ENCODE measurements at places on chromosomes 1 and 21.
A peak's percentile ranks its signal among the peaks of the same experiment; 100 is the strongest.

DNA sequence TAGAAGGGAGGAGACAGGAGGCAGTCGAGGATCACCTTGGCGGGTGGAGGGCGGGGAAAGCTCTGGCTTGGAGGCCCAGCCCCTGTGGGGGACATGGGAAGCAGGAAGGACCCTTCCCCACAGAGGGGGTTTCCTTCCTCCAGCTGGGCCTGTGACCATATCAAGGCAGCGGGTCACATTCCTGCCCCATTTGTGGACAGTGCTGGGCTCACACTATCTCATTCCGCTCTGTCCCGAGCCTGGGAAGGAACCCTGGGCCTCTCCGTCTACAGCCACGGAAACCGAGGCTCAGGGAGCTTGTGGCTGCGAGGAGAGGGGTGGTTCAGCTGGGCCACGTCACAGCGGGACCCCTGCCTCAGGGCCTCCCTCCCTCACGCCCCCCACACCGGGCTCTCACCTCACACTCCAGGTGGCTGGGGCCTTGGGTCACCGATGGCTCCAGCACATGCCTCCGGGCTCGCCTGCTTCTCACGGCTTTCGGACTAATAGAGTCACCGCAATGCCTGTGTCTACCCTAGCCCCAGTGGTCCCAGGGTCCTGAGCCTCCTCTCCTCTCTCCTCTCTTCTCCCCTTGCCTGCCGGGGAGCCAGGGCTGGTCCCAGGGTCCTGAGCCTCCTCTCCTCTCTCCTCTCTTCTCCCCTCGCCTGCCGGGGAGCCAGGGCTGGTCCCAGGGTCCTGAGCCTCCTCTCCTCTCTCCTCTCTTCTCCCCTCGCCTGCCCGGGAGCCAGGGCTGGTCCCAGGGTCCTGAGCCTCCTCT lies 56.4 kb downstream of the SLC19A1 start:
- no peak for DNase-seq

DNA sequence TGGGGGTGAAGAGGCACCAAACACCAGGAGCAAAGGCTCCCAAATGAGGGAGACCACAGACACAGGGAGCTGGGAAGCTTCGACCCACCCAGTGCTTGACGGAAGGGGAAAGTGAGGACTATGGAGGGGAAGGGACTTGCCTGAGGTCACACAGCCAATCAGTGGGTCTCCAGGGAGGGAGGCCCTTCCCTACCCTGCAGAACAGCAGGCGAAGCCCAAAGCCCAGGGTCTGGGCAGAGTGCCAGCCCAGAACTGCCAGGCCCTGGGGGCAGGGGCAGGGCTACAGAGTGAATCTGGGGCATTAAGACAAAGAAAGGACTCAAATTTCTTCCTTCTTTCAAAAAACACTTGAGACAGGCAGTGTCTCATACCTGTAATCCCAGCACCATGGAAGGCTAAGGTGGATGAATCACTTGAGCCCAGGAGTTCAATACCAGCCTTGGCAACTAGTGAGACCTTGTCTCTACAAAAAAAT lies 45.5 kb upstream of the ECE1 start:
- DNase-seq = peak; percentile 92

DNA sequence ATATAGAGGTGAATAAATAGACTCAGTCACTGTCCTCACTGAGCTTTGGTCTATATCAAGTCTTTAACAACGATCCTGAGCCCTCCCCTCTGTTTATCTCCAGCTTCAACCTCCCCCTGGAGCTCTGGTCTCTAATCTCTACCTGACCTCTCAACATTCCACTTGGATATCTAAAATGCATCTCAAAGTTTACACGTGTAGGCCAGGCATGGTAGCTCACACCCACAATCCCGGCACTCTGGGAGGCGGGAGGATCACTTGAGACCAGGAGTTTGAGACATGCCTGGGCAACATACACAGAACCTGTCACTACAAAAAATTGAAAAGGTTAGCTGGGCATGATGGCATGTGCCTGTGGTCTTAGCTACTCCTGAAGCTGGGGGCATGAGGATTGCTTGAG lies 53.4 kb downstream of the GADD45A start:
- no peak for DNase-seq

- DNase-seq = no peak
These were observed 308.1 kb downstream of the ADGRL2 start for GRCh38 chr1:82108843-82109242.

DNA sequence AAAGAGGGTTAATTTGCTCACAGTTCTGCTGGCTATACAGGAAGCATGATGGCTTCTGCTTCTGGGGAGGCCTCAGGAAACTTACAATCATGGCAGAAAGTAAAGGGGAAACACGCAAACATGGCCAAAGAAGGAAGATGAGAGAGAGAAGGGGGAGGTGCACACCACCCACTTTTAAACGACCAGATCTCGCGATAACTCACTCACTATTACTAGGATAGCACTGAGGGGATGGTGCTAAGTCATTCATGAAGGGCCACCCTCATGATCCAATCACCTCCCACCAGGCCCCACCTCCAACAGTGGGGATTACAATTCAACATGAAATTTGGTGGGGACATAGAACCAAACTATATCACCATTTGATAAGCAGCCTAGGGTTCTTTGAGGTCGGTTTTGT lies 2.4 kb upstream of the C1orf115 start:
- no peak for DNase-seq

- DNase-seq = no peak
These were observed 5.8 kb downstream of the KCNJ10 start for GRCh38 chr1:160064164-160064563.

DNA sequence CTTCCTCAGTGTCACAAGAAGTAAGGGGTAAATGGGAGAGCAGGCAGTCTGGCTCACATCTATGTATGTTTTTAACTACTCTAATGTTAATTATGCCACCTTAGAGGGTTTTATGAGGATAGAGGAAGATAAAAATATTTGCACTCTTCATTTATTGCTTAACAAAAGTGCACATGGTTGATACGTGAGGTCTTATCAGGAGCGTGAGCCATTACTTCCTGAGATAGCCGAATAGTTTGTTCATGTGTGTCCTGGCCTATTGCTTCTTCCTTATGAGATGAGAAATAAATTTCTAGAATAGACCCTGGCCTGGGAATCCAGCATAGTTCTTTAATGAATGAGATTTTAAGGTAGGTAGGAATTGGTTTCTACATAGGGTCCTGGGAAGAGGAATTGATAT lies 471.1 kb upstream of the B3GALT2 start:
- no peak for DNase-seq

DNA sequence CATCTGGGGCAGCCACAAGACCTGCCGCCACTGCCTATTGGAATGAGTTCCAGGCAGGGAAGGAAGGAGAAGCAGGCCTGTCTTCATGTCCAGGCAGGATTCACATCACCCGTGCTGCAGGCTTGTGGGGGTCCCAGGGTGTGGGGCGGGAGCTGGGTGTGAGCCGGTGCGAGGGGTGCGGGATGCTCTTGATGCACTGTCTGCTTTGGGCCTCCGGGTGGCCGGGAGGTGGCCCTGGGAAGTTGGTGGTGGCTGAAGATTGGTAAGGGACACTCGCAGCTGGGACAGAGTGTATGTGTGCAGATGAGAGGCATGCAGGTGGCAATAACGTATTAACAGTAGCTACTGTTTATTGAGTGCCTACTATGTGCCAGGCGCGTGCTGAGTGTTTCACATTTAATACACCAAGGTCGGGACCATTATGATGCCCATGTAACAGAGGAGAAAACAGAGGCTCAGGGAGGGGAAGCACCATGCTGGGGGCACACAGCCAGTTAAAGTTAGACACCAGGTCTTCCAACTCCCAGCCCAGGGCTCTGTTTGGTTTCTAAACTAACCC lies 3.3 kb downstream of the CROCC start:
- no peak for DNase-seq

DNA sequence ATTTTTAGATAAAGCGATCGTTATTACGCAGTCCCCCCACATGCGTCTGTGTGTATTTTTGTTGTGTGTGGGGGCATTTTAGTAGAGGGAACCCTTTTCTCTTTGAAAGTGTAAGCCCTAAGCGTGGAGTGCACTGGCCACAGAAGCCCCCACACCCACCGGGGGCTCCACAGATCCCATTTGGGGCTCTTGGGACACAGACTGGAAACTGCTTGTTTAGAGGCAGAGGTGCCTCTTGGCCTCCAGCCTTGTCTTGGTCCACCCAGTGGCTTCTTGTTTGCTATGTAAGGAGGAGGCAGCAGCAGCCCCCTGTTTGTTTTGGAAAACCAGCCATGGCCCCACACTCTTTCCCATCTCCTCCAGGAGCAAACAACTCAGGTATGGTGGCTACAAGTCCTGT lies 42.8 kb downstream of the SLC37A1 start:
- no peak for DNase-seq

GRCh38 chr1:41101076-41101475 lies 79.6 kb upstream of the SLFNL1 start:
- no peak for DNase-seq

DNA sequence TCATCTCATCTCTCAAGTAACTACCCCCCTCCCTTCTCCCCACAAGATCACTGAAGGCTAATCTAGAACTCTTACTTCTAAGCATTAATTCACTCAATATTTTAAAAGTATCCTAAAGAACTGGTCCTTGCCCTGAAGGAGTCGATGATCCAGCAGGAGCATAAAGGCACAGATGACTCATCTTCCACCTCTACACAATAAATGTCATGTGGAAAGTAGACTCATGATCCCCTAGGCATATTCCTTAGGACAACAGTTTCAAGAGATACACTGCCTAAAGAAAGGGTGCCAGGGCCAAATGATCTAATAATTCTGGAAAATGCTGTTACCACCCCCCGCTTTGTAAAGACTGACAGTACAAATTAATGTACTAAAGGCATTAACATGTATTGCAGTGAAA lies 85.8 kb upstream of the DIRAS3 start:
- no peak for DNase-seq

- no peak for DNase-seq
These were observed 9.5 kb downstream of the XCL1 start for GRCh38 chr1:168585937-168586336.

- DNase-seq = peak; percentile 34
These were observed 52.7 kb upstream of the ATP5PO start for GRCh38 chr21:33968080-33968994.

DNA sequence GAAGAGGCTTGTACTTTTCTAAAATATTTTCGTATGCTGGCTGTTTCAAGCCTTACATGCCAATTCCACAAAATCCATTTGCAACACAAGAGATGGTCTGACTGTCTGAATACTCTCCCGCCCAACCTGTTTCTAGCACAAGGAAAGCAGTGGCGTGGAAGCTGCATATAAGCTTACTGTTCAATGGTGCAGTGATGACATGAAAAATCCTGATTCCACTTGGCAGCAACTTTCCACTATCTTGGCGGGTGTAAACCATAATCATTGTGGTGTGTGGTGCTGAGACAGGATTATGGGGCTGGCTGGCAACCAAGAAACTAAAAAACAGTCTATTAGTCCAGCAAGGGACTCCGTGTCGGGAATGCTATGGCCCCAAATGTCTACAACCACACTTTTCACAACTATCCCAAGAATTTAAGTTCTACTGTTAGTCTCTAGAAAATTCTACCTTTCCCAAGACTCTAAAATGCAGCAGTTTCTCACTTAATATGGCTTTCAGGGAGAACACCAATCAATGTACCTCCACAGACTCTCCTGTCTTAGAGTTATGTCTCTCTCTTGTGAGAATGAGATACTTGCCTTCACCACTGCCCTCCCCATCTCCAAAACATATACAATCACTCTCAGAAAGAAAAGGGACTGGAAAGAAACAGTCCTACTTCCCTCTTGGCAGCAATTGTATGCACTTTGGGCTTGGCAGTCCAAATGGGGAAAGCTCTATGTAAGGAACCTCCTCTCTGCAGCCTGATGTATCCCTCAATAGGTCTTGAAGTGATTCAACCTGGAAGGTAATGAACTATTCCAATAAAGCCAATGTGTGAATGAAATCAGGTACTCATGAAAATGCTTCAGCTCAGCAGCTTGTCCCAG lies 9.5 kb downstream of the COLGALT2 start:
- DNase-seq = no peak

GRCh38 chr1:39762550-39763540 lies 8.3 kb downstream of the OXCT2 start:
- DNase-seq = no peak

DNA sequence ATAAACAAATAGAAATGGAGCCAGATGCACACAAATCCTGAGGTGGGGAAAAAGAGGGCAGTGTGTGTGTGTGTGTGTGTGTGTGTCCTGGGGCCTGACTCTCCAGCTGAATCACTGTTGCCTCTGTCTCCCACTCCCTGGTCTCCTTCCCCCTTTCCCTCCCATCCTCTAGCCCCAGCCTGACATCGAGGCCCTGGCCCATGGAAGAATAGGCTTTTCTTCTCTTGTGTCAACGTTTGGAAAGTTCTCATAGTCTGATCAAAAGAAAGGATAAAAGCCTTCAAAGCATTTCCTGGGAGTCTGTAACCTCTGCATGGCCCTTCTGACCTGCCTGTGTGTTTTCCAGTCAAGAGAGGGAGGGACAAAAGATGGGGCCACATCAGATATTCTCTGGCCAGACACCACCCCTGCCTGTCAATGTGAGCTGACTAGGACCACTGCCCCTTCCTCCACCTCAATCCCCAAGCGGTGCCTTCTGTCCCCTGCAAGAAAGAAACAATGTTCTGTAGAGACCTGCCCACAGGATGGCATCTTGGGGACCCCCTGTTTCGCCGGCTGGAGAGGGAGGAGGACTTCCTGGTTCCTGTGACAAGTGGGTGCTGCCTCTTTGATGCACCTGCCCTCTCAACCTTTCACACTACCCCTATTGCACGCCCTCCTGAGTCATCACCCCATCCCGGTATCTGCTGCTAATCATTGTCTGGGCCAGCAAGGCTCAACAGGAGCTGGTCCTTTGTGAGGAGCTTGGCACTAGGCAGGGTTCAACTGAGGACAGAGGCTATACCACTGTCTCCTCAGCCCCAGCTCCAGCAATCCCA lies 16.2 kb downstream of the KCNJ10 start:
- DNase-seq = no peak

DNA sequence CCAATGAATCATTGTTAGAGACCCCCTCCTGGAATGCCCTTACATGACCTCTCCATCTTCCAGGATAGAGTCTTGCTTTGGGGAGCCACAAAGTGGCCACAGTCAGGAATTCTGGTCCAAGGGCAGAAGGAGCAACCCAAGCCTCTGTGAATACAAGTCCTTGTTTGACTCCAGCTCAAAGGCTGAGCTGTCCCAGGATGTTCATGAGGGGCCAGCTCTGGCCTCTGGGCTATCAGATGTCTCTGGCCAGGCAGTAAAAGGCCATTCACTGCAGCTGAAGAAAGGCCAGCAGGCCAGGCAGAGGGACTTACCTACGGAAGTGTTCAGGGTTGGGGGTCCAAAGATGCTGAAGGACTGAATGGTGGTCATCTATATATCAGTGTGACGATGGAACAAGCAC lies 98.3 kb upstream of the IPO9 start:
- DNase-seq = no peak

DNA sequence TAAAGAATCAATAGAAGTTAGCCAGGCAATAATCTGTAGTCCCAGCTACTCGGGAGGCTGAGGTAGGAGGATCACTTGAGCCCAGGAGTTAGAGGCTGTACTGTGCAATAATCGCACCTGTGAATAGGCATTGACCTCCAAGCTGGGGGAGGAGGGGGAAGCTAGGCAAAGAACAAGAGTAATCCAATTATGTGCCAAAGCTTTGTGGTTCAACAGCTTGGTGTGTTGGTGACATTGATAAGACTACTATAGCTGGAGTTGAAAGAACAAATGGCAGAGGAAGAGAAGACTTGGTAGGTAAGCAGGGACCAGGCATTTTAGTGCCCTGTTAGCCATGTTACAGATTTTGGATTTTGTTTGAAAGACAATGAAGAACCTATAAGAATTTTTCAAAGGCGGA lies 2.1 kb upstream of the TMCO2 start:
- no peak for DNase-seq
